CD14-positive monocyte (primary cell): ENCODE measurements at places on chromosomes 1 and 21.

DNA sequence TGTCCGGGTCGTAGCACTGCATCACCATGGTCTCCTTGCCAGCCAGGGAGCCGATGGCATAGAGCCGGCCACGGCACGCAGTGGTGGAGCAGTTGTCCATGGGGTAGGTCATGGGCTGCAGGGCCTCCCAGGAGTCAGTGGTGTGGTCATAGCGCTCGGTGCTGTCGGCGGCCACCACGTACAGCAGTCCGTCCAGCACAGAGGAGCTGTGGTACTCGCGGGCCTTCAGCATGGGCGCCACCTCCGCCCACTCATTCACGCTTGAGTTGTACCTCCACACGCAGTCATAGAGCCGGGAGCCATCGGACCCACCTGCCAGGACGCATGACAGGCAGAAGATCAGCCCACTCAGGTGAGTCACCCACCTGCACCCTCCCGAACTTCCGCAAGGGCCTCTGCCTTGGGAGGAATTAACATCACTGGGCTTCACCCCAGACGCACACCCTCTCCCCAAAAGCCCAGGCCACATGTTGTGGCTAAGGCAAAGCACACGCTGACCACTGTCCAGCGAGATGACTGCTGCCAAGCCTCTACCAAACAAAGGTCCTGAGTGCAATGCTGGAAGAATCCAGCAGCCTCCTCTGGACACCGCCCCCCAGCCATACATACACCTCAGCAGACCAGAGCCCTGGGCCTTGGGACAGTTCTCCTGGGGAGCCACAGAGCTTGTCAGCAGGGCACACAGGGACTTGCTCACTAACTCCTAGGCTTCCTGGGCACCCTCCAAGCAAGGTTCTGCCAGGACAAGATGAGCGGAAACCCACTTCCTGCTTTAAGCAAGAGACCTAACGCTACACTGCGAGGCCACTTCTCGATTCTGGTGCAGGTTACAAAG is 3.3 kb downstream of the KLHL21 start:
- DNase-seq: peak; percentile 60

DNA sequence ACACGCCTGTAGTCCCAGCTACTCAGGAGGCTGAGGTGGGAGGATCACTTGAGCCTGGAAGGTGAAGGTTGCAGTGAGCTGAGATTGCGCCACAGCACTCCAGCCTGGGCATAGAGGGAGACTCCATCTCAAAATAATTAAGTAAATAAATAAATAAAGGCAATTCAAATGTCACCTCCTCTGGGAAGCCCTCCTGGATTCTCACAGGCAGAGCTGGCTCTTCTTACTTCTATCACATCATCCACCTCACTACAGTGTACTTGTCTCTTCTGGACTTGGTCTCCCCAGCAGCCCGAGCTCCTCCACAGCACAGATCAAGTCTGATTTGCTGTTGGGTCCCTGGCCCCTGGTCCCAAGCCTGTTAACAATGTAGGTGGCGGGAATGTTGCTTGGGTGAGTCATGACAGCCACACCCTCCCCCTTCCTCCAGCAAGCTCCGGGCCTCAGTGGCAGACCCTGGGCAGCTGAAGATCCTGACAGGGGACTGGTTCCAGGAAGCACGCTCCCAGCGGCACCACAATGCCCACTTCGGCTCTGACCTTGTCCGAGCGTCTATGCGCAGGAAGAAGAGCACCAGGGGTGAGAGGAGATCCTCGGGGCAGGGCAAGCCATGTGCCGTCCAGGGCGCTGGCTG is 5.3 kb downstream of the SYTL1 start:
- DNase-seq: no peak

GRCh38 chr1:12039164-12039525 is 19.8 kb downstream of the MIIP start:
- no peak for DNase-seq

GRCh38 chr1:101440485-101440884 is 203.7 kb downstream of the S1PR1 start:
- no peak for DNase-seq

DNA sequence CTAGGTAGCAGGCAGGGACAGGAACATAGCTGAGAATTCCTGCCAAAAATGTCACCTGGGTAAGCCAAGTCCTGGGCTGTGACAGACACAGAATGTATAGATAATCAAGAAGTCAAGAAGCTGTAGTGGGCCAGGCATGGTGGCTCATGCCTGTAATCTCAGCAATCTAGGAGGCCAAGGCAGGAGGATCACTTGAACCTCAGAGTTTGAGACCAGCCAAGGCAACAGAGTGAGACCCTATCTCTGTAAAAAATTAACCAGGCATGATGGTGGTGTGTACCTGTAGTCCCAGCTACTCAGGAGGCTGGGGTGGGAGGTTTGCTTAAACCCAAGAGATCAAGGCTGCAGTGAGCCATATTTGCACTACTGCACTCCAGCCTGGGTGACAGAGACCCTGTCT is 3.3 kb upstream of the ALG14 start:
- DNase-seq: no peak

DNA sequence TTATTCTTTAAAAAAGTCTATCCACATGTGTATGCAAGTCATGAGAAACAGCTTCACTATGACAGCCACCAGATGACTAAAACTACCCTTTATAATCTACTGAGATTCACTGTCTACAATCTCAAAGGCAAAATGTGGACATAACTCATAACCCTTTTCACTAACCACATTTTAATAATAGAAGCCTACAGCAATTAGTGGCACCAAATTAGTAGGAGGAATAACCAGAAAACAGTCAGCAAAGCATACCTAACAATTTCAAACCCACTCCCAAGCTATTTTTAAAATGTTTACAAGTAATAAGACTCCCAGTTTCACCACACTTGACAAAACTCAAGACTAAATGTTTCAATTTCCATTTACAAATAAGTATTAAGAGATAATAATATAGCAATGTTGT is 442.9 kb downstream of the PTPRC start:
- no peak for DNase-seq

DNA sequence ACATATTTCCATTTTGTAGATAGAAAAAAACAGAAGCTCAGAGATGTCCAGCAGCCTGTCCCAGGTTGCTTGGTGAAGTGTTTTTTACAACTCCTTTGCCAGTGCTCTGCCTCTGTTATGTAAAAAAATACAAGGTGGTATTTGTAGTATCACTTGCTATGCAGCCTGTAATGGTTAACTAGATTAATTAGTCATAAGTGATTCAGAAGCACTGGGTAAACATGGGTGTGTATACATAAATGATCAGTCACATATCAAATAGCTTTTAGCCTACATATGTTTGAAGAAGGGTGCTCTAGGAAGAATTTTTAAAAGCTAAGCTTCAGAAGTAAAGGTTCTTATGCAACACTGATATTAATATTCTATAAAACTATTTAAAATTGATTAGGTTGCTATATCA is 70.0 kb upstream of the MAGI3 start:
- no peak for DNase-seq

- no peak for DNase-seq
These were observed 261.6 kb downstream of the TPR start for GRCh38 chr1:186113461-186113860.

GRCh38 chr1:24695202-24695974 is 49.9 kb upstream of the CLIC4 start:
- DNase-seq: peak; percentile 30

DNA sequence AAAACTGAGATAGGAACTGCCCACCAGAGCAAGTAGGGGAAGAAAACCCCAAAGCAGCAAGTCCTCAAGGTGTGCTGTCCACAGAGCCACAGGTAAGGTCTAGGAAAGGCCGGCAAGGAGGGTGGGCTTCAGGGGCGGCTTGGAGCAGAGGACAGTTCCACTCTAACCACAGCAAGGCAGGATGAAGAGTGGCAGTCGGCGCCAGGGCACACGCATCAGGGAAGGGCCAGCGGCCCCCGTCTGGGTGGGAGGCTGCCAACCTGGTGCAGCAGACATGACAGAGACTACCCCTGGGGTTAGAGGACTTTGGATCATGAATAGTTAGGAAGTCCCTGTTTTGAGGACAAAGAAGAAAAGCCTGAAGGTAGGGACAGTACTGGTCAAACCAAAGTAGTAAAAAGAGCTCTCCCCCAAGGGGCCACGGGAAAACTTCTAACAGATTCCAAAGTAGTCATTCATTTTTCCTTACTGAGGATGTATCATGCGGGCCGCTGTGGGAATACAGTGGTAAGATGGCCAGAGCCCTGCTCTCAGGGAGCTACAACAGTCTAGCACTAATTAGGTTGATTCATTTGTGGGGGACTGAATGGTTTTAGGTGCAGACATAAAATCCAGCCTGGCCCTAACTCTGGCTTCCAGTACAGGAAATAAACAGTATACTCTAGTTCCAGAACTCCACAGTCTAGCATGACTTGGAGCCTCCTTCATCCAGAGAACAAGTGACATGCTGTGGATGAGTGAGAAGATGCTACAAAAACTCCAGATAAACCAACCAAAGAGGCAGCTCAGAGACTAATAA is 3.5 kb upstream of the RAP1GAP start:
- DNase-seq: no peak

DNA sequence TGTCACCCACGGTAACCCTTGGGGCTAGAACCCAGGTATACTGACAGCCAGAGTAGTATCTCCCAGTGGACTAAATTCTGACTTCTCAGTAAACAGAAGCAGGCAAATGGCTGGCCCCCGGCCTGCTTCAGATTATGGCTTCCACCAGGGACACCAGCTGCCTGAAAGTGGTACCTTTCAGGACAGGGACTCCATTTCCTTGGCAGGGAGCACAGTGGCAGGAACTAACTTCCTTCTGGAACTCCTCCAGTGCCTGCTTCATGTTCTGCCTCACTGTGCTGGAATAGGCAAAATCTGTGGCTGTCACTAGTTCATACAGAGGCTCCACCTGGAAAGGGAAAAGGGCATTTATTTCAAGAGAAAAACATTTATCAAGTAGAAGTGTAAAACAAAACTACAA is 32.7 kb downstream of the C8B start:
- DNase-seq: no peak

- peak; percentile 87 for DNase-seq
These were observed 36.6 kb downstream of the PTGS2 start for GRCh38 chr1:186643614-186644013.

DNA sequence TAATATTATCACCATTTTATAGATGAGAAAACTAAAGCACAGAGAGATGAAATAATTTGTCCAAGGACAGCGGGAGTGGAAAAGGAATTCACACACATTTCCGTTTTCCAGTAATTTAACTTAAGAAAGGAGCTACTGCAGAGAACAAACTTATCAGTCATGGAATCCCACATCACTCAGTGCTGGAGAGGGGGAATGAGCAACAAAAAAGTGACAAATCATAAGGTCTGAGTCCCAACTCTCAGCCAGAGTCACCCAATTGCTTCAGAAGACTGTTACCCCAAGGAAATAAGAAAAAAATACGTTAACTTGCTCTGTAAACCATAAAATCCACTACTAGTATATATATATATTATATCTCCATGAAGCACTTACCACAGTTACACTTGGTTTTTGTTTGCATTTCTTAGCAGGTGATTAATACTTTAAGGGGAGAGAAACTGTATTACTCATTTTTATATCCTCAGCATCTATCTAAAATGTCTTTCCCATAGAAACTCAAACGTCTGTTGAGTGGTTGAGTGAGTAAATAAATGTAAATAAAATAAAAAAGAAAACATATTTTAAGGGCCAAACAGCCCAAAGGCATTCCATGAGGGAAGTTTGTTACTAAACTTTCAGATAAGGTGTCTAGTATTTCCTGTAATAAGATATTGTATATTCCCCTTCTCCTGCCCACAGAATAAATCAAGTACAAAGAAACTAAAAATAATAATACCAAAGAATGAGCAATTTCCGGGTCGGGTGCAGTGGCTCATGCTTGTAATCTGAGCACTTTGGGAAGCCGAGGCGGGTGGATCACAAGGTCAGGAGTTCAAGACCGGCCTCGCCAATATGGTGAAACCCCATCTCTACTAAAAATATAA is 76.8 kb downstream of the SLC45A1 start:
- no peak for DNase-seq

DNA sequence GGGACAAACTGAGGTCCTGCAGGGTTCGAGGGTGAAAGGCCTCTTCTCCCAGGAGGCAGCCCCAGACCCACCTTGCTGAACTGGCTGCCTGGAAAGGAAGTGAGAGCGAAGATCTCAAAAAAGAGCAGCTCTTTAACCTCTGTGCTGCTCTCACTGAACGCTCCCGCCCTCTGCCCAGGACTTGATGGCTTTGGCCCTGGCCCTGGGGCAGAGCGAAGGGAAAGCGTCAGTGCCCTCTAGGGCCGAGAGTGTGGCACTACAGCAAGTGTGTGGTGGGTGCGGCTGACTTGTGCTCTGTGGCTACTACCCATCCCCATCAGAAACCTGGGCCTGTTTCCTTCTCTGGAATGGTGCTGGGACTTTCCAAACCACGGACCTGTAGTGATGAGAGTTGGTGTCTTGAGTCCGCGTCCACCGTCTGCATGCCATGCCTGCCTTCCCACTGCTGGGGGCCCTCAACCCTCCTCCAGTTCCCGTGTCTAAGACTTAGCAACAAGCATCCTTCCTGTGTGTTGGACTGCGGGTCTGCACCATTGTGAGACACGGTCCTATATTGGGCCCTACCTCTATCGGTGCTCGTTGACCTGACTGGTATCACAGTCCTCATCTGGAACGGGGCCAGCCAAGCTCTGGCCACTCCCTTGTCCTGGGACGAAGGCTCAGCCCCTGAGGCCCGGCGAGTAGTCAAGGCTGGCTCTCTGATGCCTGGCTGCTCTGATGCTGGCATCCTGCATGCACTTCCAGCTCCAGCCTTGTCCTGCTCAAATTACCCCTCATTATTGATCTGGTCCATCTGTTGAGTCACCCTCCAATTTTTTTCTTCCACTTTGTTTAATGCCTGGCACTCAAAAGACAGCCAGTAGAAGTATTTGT is 180.3 kb downstream of the DISC1 start:
- DNase-seq: peak; percentile 73

GRCh38 chr1:24724345-24725208 is 20.7 kb upstream of the CLIC4 start:
- no peak for DNase-seq

- DNase-seq: no peak
These were observed 181.0 kb downstream of the DHRS3 start for GRCh38 chr1:12436817-12437599.

DNA sequence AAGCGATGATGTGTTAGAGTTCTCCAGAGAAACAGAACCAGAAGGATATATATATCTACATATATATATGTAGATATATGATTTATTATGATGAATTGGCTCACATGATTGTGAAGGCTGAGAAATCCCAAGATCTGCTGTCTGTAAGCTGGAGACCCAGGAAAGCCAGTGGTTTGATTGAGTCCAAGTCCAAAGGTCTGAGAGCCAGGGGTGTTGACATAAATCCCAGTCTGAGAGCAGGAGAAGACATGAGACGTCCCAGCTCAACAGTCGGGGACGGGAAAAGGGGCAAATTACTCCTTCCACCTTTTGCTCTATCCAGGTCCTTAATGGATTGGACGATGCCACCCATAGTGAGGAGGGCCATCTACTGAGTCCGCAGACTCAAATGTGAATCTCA is 126.6 kb downstream of the PRDM2 start:
- no peak for DNase-seq

DNA sequence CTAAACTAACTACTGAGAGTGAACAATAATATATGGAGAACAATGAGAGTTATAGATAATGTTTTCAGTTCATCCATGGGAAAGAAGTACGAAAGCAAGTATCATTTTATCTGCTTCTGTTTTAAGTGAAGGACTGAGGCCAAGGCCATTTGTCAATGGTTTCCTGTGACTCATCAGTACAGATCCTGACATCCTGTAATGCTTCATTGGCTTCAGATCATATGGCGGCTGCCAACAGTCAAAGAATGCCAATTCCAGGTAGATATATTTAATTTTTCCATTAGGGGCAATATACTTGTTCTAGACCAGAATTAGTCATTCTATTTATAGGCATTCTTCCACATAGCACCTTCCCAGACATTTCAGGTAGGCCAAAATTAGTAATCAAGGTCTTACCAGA is 97.3 kb downstream of the USH2A start:
- no peak for DNase-seq
